ENCODE measurements at places on chromosomes 4 and X. TPM values are rescaled to one million over a fixed set of nuclear protein-coding genes. Genes with fewer than 3 reads are reported as not detected.

Gene POLN
- 4.2 TPM for total RNA-seq

Gene FAM9B
- total RNA-seq = not detected

Gene ZCCHC4
- 9.4 TPM for total RNA-seq

Gene CASK
- 43.0 TPM for total RNA-seq

Gene DLG3
- total RNA-seq = 9.7 TPM

Gene FRAS1
- 0.89 TPM for total RNA-seq

Gene ZNF518B
- 37.3 TPM for total RNA-seq

Gene CNGA1
- total RNA-seq = not detected

Gene CCKAR
- total RNA-seq = not detected

Gene PKD2
- total RNA-seq = 54.2 TPM

Gene HSFX2
- 0.64 TPM for total RNA-seq

Gene TMEM150C
- total RNA-seq = 1.6 TPM

Gene JCHAIN
- total RNA-seq = not detected
